Fibroblast of skin of left biceps (primary cell): ENCODE measurements at places on chromosomes 6 and 20.

DNA sequence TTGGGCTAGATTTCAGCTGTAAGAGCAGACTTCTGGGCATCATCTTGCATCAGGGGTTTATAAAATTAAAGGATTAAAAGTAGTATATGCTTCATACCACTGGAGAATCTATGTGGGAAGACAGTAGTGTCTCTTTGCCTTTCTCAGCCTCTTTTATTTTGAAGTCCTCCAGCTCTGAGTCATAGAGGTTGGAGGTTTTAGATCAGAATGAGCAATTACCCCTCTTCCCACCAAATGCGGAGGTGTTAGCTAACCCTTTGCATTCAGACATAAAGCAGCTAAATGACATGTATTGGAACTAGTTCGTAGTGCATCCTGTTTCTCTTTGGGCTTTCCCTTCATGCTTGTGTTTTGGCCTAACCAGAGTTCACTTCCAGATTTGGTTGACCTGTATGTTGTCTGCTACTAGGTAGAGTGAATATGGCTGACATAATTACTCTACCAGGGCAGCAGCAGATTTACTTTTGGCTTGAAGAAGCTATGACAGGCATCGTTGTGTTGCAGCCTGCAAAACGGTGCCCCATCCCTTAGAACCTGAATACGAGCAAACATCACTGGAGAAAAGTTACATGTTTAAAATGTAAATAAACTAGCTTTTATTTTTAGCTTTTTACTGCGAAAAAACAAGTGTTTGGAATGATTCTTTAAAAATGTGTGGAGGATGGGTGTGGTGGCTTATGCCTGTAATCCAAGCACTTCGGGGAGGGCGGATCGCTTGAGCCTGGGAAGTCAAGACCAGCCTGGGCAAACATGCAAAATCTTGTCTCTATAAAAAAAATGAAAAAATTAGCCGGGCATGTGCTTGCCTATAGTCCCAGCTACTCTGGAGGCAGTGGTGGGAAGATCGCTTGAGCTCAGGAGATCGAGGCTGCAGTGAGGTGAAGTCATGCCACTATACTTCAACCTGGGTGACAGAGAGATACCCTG lies 82.2 kb downstream of the MYO6 start:
- DNase-seq, result peak; percentile 12

DNA sequence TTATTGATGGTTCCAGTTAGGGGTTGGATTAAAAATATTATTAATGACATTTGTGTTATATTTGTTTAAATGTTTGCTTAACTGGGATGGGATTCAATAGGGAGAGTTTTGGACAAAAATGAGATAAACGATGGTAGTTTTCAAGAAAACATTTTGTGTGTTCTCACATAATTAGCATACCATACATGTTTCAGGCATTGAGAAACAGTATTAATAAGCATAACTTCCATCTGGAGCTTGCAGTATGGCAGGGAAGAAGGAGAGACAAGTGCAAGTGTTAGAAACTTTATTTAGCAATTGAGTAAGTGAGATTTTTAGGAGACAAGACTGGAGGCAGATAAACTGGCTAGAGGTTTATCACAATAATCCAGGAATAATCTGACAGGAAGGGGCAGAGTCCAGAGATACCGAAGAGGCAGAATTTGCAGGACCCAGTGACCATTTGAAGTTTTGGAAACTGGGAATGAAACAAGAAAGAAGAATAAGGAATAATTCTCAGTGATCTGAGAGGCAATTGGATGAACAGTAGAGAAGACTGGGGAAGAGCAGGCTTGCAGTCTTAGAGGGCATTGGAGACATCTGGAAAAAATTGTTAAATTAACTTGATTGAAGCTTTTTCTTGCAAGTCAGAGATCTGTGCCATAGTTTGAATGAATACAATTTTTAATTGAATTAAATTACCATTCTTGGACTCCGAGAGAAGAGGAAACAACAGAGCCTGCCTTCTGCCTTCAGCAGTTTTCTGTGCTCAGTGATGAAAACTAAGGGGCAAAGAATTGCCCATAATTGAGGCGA lies 73.0 kb upstream of the PTCHD4 start:
- no peak for DNase-seq

DNA sequence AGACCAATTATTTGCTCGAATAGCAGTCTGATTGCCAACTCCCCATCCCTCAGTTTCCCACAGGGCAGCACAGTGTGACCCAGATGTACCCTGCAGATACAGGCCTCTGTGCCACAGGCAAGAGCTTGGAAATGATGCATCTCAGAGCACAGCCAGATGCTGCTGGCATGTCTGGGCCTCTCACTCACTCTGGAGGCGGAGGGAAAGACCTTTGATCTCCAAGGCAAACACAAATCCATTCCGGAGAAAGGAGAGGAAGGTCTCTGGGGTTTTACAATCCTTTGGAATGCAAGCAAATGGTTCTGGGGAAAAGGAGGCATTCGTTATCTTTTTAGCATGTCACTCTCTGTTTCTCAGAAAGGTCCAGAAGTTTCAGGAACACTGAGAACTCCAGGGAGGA lies 74.2 kb downstream of the RIOK1 start:
- DNase-seq, result no peak

DNA sequence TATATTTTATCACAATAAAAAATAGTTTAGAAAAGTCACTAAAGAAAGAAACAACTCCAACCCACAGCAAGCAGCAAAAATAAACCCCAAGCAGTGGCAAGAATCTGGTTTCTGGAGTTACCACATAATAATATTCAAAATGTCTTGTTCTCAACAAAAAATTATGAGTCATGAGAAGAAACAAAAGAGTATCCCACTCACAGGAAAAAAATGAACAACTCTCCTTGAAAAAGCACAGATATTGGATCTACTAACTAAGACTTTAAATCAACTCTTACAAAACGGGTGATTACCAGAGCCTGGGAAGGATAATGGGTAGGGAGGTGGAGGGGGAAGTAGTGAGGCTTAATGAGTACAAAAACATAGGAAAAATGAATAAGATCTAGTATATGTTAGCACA lies 425.6 kb downstream of the PLCB1 start:
- DNase-seq, result no peak

- peak; percentile 97 for DNase-seq
These were observed 118.1 kb downstream of the CEBPB start for GRCh38 chr20:50308513-50309279.

- no peak for DNase-seq
These were observed 99.5 kb upstream of the BHLHE23 start for GRCh38 chr20:63106108-63106764.

GRCh38 chr6:7100072-7100752 lies 7.5 kb upstream of the RREB1 start:
- DNase-seq, result no peak

DNA sequence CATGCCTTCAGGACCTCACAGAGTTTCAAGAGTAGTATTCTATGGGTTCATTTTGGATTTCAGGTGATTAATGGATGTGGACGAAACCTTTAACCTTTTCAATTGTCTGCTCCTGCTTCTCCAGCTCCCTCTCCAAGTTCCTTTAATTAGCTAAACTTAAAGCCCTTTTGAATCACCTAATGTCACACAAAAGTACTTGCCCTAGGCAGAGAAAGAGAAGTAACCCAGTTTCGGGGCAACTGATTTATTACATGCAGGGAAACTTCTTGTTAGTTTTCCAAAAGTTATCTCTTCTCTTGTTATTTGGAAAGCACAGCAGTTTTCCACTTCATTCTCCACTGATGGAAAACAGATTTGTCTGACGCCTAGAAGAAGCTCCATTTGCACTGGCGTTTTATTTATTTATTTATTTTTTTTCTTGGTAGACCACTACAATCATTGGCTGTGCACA lies 407.7 kb upstream of the JARID2 start:
- no peak for DNase-seq

GRCh38 chr6:169396554-169397163 lies 143.0 kb upstream of the THBS2 start:
- no peak for DNase-seq

GRCh38 chr6:71411882-71412281 lies 123.3 kb downstream of the OGFRL1 start:
- DNase-seq, result no peak
